PC-9 (cell line): ENCODE measurements at places on chromosomes 13 and 19. TPM values are rescaled to one million over a fixed set of nuclear protein-coding genes. Genes with fewer than 3 reads are reported as not detected.

DNA sequence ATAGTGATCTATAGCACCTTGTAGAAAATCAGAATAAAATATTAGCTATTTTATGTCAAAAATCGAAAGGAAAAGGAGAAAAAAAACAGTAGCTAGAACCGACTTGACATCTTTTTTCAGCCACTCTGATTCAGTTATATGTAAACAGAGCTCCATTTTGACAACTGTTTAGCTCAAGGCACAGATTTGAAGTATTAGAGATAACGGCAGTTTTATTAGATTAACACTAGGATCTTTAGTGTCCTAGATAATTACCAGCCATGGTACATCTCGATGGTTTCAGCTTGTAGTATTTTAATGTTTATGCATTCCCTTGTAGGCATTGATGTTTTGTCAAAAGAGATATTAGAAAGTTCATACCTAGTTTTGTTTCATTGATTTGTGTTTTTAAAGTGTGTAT is 67.3 kb downstream of the PCDH17 start:
- no peak for DNase-seq
- H3K4me1 ChIP-seq, result no peaks in the 10 kb centered on the region
- no peaks in the 10 kb centered on the region for H3K36me3 ChIP-seq
- H3K4me3 ChIP-seq, result no peak overlapping the region
- H3K27me3 ChIP-seq, result no peaks in the 10 kb centered on the region

DNA sequence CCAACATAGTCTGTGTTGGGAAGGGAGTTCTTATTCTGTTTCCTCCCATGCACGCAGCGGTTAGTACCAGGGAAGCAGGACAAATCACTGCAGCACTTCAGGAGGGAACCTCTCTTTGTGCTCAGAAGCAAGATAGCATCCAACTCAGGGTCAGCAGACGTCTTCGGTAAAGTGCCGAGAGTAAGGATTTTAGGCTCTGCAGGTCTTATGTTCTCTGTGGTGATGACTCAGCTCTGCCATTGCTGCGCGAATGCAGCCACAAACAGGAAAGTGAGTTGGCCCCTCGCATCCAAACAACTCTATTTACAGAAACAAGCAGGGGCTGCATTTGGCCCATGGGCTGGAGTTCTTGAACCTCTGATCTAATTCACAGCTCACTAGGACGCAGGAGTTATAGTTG is 122.1 kb upstream of the SPATA13 start:
- H3K36me3 ChIP-seq, result no peaks in the 10 kb centered on the region
- peak overlapping the region; percentile 36; the same call in 1 of the 2 replicates for H3K4me3 ChIP-seq
- peaks cover 26% of the 10 kb centered on the region for H3K4me1 ChIP-seq

GRCh38 chr13:22428188-22428828 is 752.5 kb upstream of the SGCG start:
- H3K4me1 ChIP-seq, result no peaks in the 10 kb centered on the region
- H3K27me3 ChIP-seq, result no peaks in the 10 kb centered on the region
- H3K27ac ChIP-seq, result no peak overlapping the region
- DNase-seq, result no peak

GRCh38 chr13:98979012-98979660 is 1.3 kb upstream of the DOCK9 start:
- H3K36me3 ChIP-seq, result no peaks in the 10 kb centered on the region
- peak overlapping the region; percentile 74 for H3K27ac ChIP-seq
- no peak for DNase-seq
- H3K27me3 ChIP-seq, result no peaks in the 10 kb centered on the region
- H3K4me3 ChIP-seq, result no peak overlapping the region

The INSL3 gene
- 3.2 and 4.0 TPM in 2 replicates for total RNA-seq

The MAP1S gene
- 74.6 and 86.9 TPM in 2 replicates for total RNA-seq

The ZSCAN18 gene
- total RNA-seq, result 76.3 and 90.5 TPM in 2 replicates
